GM18507 (cell line): ENCODE measurements at places on chromosomes 2 and 18.

- no peak for DNase-seq
Measured at GRCh38 chr2:14816069-14817060, 183.8 kb downstream of the LRATD1 start.

- no peak for DNase-seq
Measured at GRCh38 chr2:103435010-103435409, 673.2 kb downstream of the TMEM182 start.

DNA sequence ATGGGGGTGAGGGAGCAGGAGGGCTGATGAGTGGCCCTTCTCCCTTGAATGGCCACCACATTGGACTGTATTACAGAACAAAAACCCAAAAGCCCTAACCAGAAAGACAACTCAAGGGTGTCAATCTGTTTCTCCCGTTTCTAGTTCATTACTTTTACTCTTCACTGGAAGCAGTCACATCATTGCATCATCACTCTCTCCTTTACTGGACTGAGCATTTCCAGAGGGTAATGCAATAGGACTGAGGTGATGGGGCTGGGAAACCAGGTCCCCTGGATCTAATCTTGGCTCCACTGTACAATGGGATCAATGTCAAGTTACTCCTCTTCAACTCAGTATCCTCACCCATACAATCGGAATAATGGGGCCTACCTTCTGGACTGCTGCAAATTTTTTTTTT, 56.1 kb downstream of the BCL2 start:
- no peak for DNase-seq

DNA sequence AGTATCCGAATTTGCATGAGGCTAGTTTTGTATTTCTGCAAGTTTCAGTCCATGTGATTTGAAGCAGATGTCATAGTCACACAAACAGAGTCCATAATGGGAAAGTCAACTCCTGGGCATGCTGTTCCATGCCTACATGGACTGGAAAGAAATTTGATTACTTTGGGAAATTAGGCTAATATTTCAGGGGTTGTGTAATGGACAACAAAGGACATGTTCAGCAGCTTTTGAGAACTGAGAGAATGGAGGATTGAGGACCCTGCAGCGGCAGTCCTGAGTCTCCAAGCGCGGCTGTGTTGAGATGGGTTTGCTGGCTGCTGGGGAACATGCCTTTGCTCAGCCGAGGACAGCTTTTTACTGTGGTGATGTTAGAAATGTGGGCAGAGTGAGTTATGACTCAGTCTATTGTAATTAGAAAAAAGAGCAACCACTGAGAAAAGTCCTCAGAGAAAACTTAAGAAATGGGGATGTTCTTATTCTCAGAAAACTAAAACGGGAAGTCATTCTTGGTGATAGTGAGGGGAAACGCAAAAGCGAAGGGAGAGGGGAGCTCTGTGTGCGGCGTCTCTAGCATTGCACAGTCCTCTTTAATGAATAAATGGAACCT, 149.2 kb downstream of the FAM210A start:
- DNase-seq: no peak

GRCh38 chr18:9974279-9974915, 60.6 kb downstream of the VAPA start:
- DNase-seq: no peak

DNA sequence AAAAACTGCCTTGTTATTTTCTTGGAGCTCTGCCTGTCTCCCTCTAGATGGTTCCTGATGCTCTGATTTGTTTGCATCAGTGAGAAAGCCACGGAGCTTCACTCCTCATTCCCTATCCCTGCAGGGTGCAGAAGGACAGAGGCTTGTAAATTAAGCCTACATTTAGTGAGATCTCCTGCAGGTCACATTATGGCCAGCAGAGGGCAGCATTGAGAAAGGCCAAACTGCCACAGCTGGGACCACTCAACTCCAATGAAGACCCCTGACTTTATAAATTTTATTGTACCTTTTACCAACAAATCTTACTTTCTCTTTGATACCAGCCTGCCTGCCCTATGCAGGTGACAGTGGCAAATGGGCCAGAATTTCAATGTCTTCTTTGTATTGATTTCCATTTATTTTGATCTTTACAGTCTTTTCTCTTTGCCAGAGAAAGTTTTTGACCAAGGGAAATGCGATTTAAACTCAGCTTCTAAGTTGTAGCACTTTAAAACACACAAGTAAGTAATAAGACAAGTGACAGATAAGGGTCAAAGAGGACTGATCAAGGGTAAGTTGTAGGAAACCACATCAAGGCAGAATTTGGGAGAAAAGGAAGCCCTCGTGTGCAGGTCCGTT, 1029.1 kb upstream of the KLHL29 start:
- DNase-seq: no peak

DNA sequence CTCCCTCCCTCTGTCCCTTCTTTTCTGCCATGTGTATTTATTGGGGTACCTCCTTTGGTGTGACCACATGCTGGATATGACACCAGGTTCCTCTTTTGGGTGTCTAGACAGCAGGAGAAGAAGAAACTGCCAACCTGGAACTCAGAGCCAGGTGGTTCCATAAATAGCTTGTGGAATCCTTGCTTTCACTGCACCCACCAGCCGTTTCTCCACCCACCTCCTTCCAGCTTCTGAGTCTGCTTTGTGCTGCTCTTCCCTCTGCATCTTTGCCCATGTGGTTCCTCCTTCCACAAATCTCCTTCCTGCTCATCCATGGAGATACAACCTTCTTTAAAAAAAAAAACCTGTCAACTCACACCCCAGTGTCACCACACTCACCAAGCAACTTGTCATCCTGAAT, 80.2 kb upstream of the SKOR2 start:
- DNase-seq: no peak

- no peak for DNase-seq
Measured at GRCh38 chr2:191038241-191038725, 24.3 kb upstream of the STAT1 start.

DNA sequence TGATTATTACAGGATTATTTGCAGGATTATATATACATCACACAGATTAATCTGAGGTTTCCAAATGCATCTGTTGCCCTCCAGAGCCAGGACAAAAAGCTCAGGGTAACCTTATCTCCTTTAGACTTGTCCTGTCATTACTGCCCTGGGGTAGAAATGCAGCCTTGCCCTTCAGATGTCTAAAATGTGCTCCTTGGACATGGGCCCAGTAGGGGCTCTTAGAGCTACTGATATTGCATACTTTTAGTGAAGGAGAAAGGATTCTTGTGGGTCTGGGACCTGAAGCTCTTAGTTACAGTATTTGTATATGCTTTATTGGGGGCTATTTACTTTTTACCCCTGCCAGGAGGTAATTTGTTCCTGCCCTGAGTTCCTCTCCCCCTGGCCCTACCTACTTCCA, 56.1 kb downstream of the PRKRA start:
- DNase-seq: no peak

GRCh38 chr2:136060416-136060815, 57.5 kb downstream of the CXCR4 start:
- DNase-seq: no peak

GRCh38 chr2:44974064-44974715, 32.7 kb downstream of the SIX3 start:
- DNase-seq: no peak

- DNase-seq: peak; percentile 15
Measured at GRCh38 chr2:24049485-24050021, at the start of gene FKBP1B. TSS of gene FKBP1B (plus strand) at chr2:24049741. CDS start at chr2:24049850, 109 bp downstream.

GRCh38 chr2:172427990-172428831, 825 bp downstream of the ITGA6 start:
- DNase-seq: no peak

- no peak for DNase-seq
Measured at GRCh38 chr18:46715062-46715461, 41.8 kb downstream of the ST8SIA5 start.

- DNase-seq: no peak
Measured at GRCh38 chr2:215904101-215904500, 109.2 kb downstream of the MREG start.

DNA sequence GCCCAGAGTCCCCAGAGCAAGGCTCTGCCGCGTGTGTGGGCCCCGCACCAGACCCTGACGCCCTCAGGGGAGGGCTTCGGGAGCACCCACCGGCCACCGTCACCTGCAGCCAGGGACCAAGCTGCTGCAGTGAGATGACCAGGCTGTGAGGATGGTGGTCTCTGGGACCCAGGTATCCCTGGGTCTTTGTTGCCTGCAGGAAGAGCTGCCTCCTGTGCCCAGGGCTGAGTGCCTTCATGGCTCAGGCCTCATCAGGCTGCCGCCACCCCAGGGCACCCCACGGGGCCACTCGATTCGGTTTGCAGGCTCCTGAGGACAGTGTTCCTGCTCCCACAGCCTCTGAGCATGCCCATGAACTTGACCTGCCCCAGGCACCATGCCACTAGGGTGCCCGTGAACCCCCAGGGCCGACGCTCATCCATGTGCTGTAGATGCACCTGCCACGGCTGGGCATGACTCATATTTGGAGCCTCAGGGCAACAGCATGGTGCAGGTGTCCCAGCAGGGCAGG, 109.8 kb downstream of the FAM210A start:
- no peak for DNase-seq

GRCh38 chr2:207847807-207848544, 78.3 kb upstream of the FZD5 start:
- no peak for DNase-seq

DNA sequence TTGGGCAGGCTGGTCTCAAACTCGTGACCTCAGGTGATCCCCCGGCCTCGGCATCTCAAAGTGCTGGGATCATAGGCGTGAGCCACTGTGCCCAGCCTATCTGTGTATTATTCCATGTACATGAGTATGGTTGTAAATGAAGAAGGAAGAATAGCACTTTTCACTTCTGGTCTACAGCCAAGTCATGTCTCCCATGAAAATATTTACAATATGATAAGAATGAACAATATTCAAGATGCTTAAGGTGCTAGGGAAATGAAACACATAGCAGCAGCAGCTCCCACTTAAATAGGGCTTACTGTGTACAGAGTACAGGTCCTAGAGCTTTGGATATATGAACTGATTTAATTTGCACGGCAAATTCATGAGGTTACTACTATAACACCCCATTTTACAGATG, 70.3 kb upstream of the COL5A2 start:
- DNase-seq: no peak

DNA sequence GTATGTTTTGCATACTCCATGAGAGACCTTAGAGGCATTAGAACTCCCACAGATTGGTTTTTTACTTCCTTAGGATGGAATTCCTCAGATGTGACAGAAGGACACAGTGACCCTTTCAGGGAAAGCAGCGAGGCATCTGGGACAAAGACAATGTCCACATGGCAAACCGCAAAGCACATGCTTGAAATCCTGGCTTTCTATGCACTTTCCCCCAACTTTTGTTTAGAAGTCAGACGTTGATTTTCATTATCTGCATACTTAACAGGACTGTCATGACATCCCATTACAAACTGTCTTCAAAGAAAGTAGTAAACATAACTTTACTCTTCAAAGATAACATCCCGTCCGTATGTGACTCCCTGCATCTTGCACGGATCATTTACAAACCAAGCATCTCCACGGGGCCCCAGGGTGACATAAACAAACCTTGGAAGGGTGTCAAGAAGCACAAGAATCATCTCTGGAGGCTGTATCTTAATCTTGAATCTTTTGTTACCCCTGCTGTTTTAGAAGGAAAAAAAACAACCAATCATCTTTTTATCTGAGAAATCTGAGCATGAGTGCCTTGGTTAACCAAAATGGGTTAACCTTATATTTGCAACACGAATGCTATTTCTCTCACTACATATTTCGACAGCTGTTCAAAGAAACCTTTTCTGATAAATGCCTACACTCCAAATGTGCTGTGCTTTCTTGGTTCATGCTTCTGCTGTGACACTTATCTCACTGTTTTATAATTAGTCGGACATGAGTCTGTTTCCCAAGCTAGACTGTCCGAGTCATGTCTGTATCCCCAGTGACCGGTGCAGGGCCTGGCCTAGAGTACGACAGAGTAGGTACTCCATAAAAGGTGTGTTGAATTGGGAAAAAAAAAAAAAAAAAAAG, 90.8 kb downstream of the CCBE1 start:
- no peak for DNase-seq

GRCh38 chr2:75464348-75464946, 96.3 kb downstream of the EVA1A start:
- no peak for DNase-seq

DNA sequence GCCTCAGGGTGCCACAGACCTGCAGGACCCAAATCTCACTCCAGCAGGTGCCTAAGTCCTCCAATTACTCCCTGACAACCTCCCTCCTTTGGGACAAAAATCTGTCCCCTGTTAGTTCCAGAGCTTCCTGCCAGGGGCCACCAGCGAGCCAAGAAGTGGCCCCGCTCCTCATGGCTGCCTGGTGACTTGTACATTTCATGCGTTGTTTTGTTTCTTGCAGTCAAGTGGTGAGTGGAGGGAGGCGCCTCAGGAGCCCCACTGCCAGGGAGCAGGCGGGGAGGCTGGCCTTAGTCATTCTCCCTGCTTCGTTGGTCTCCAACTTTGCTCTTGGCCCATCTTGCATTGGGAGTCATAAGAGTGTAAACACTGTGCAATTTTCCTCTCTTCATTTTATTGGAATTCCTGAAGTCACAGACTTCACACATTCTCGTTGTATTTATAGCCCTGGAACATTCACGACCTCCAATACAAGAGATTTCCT, 81.3 kb downstream of the KCNF1 start:
- no peak for DNase-seq

- DNase-seq: no peak
Measured at GRCh38 chr18:79275992-79276391, 119.7 kb upstream of the NFATC1 start.

GRCh38 chr18:49625021-49625691, 63.3 kb downstream of the LIPG start:
- DNase-seq: no peak

- DNase-seq: no peak
Measured at GRCh38 chr2:21972586-21972985, 848.8 kb downstream of the TDRD15 start.

DNA sequence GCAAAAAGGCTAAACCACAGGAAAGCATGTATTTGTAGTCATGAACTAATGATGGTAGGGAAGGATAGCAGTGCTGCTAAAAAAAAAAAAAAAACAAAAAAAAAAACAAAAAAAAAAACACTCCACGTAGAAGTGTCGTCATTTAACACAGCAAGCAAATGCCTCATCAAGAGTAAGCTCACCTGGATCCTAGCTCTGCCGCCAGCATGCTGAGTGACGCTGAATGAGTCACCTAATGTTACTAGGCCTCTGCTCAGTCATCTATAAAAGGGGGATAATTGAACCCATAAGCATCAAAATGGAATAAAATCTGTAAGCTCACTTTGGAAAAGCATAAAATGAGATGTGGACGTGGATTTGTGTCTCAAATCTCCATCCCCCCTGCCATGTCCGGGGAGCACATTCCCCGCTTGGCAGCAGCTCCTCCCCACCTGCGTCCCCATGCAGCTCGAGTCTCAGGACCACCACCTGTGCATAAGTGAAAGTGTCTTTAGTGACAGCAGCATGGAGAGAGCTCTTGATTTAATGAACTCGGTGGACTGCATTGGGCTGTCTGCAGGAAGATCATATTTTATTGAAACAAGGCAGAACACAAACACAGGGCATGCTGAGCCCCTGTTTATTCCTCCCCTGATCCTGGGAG, 427.5 kb downstream of the LRATD1 start:
- no peak for DNase-seq

- no peak for DNase-seq
Measured at GRCh38 chr2:43507137-43507536, 88.7 kb downstream of the THADA start.
